ENCODE measurements at places on chromosomes 11 and 22.

DNA sequence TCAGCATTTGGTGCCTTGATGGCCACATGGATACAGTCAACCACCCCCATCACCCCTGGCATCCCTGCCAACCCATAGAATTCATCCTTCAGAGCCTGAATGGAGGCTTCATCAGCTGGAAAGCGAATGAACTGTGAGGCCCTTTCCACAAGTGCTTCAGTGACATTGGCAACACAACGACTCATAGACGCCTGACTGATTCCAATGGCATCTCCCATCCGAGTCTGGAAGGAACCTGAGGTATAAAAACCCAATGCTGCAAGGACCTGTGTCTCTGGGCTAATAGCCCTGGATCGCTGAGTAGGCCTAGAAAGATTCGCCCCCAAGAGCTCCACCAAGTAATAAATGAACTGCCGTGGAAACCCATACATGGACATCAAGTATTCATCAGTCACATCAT lies 1.3 kb downstream of the HARBI1 start:
- DNase-seq, result no peak

- DNase-seq, result no peak
Measured at GRCh38 chr11:115425250-115425649, 79.0 kb downstream of the CADM1 start.

GRCh38 chr11:119125821-119126220 lies 4.4 kb downstream of the HINFP start:
- no peak for DNase-seq

GRCh38 chr22:24303007-24303406 lies 32.4 kb downstream of the SPECC1L start:
- DNase-seq, result no peak

- DNase-seq, result no peak
Measured at GRCh38 chr11:13098616-13099289, 89.6 kb downstream of the RASSF10 start.

DNA sequence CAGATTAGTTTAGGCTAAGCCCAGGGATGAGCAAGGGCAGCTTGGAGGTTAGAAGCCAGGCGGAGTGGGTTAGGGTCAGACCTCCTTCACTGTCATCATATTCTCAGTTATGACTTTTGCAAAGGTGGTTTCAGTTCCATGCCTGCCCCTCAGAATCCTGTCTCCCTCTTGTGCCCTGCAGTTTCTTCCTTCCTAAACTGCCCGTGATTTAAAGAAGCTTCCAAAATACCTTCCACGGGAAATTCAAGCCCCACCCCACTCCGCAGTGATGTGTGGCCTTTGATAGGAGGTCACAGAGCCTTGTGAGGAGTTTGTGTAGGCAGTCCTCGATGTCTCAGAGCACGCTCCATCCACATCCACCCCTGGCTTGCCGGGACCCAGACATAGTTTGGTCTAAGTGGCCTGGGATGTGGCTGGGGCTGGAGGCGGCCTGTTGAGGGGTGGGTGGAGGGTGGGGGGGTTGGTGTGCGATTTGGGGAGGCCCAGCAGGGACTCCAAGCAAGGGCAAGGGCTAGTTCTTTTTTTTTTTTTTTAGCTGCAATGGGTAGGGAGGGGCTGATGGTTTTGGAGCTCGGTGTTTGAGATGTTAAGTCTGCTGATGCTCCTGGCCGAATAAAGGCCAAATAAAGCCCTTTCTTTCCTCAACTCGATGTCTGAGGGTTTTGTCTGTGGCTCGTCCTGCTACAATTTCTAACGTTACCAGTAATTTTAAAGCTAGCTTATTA lies 1.6 kb upstream of the IFITM1 start:
- no peak for DNase-seq

GRCh38 chr22:44363980-44364750 lies 51.4 kb upstream of the SHISAL1 start:
- no peak for DNase-seq

DNA sequence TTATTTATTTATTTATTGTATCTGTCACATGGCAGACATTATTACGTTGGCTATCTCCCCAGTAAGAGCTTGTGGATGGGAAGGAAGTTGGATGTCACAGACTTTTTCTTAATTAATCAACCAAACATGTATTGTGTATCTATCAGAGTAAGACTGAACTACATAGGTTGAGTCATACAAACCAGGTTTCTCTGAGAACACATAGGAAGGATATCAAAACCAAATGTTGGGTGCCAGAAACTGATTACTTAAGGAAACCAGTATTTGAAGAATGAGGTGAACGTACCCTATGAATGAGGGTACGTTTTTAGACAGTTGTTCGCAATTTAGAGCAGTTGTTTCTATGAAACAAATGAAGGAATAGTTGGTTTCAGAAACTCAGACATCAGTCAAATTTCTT lies 136.4 kb downstream of the SLC17A6 start:
- DNase-seq, result no peak

- DNase-seq, result no peak
Measured at GRCh38 chr11:64318766-64319761, 1.1 kb downstream of the PRDX5 start.

- no peak for DNase-seq
Measured at GRCh38 chr11:96150609-96151008, 192.4 kb downstream of the MAML2 start.

GRCh38 chr11:112554586-112554985 lies 293.9 kb upstream of the PLET1 start:
- no peak for DNase-seq

DNA sequence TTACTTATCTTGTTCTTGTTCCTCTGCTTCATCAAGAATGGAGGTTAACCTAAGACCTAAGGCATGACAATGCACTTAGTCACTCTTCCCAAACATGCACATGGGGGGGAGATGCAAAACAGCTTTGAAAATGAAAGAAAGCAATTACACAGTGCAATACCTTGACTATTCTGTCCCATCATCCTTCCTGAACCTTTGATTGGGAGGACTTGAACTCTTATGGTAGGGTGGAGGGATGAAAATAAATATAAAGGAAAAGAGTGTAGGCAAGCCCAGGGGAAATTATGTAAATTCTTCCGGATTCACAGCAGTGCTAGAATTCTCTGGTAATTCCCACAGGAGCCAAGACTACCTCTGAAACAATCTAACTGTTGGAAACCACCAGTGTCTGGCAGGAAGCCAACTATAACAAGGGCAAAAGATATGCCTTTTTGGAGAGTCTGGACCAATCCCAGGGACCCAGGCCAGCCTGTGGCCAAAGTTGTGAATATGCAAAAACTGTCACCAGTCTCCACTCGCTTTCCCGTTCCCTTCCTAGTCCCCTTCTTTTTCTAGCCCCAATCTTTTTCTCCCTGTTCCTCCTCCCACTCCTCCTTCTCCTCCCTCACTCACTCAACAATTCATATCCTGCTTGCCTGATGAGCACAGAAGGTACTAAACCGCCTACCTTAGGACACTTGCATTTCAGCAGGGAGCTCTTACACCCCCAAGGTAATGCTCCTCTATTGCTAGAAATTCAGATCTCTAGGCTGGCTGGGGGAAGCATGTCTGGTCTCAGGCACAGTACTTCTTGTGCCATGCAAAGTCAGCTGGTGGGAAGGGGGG lies 2.5 kb upstream of the RCN1 start:
- DNase-seq, result peak; percentile 12

DNA sequence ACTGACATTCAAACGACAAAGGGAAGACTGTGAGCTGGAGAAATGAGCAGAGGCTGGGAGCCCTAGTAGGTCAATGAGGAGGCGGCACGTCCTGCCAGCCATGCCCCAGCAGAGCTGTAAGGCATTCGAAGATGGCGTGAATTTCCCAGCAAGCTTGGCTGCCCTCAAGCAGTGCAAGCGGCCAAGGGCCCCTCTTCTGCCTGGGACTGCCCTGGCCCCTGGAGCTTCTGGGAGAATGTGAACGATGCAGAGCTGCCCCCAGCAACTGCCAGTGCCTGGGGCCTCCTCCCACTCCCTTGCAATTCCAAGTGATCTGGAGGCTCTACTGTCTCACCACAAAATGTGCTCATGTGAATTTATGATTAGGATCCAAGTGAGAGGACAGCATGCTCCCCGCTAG lies 4.3 kb downstream of the PPM1F start:
- no peak for DNase-seq

DNA sequence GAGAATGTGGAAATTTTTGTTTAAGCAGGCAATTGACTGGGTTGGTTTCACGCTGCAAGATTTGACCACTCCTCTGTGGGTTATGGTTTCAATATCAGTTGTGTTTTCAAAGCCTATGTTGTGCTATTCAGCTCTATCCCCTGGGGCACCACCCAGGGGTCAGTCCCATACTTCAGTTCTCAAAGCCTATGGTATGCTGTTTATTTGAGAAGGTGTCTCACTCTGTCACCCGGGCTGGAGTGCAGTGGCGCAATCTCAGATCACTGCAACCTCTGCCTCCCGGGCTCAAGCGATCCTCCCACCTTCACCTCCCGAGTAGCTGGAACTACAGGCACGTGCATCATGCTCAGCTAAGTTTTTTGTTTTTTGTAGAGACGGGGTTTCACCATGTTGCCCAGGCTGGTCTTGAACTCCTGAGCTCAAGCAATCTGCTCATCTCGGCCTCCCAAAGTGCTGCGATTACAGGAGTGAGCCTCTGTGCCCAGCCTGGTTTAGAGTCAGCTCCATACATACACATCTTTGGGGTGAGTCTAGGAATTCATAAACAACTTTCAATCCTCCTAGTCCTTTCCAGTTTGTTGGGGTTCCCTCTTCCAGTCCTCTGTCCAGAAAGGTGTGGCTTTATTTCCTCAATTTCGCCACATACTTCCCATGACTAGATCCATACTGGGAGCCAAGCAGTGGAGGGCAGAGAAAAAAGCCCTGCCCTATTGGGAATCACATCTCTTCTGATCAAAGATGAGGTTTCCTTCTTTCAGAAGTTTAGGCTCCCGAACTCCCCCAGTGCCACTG lies 35.0 kb upstream of the MAPK1 start:
- no peak for DNase-seq

GRCh38 chr11:18393581-18394274 lies 635 bp upstream of the LDHA start:
- DNase-seq, result peak; percentile 59

GRCh38 chr11:108368134-108368533 lies 99.2 kb downstream of the C11orf65 start:
- no peak for DNase-seq

- DNase-seq, result no peak
Measured at GRCh38 chr11:114174712-114175495, 115.4 kb downstream of the ZBTB16 start.

DNA sequence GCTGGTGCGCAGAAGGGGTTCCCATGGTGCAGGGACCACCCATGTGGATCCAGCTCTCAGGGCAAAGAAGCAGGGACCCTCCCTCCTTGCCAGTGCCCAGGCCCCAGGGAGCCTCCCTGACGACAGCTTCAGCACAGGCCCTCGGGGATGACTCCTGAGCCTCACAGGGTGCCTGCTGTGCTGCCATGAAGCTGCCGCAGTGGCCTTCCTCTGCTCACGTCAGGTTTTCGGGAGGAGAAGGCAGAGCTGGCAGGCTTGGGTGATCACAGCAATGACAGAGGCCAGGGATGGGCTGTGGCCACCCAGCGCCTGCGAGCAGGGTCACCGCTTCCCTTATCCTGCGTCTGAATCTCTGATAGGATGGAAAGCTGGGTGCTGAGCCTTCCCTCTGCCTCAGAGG lies 276.2 kb downstream of the BRD1 start:
- no peak for DNase-seq

- DNase-seq, result no peak
Measured at GRCh38 chr11:72551571-72551970, 117.2 kb upstream of the CLPB start.

- DNase-seq, result peak; percentile 5
Measured at GRCh38 chr11:82864268-82864667, 36.0 kb downstream of the PRCP start.

DNA sequence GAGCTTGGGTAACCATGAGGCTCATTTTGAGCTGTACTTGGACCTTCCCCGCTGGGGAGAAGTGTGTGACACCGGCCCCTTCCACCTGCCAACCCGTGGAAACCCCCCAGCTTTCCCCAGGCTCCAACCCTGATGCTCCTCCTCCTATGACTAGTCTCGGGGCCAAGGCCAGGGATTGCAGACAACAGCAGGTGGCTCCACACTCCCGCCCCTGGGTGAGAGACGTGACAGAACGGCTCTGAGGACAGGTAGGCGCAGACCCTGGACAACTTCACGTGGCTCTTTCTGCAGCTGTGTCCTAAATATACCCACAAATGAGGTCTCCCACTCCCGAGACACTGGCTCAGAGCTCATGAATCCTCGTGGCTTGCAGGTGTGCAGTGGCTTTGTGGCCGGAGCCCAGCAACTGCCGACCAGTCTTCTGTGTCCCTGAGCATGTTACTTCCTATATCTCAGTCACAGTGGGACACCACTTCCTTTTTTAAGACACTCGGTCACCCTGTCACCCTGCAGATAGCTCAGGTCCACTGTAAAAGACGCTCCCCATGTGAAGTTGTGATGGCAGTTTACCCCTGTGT lies 55.2 kb downstream of the NECTIN1 start:
- peak; percentile 37 for DNase-seq

DNA sequence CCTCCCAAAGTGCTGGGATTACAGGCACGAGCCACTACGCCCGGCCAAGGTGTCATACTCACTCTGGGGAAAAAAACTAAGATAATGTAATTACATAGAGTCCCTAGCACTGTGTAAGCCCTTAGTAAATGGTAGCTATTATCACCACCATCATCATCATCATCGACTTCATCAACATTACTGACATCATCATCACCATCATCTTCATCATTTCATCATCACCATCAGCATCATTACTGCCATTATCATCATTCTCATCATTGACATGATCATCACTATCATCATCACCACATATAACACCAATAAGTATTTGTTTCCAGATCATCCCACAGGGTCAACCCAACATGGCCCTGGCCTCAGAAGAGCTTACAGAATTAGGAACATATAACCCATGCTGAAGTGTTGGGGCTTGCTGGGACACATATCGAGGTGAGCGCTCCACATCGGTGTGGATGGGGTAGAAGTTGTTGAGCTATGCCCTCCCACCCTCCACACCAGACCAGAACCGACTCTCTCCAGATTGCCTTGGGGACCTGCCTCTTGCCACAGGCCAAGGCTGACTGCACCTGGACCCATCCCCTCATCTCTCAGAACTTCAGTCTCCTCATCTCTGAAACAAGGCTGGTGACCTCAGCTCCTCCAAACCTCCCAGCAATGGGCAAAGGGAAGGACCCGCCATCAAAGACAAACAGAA lies 14.7 kb upstream of the CD5 start:
- no peak for DNase-seq

DNA sequence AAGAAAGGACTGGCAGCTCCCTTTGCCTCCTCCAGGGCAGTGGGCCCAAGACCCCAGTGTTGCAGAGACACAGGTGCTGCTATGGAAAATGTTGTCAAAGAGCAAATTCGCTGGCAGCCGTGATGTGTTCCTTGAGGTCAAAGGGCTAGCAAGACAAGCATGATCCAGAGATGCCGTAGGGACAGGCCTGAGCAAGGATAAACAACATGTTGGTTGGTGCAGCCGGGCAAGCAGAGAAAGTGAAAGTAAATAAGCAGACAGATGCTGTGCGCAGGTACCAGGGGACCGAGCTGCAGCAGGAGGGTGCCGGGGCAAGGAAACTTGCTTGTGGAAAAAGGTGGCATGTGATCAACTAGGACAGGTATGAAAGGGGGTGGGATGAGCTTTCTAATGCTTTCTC lies 125.5 kb upstream of the NECTIN1 start:
- DNase-seq, result no peak

GRCh38 chr11:119728651-119729580 lies at the start of gene NECTIN1:
Gene NECTIN1 (minus strand): TSS chr11:119729200. CDS start chr11:119728553, 647 bp downstream.
- DNase-seq, result peak; percentile 91

All from activated CD4-positive, alpha-beta T cell treated with anti-CD3 and anti-CD28 coated beads, Interleukin-2, amount 50 U/mL, for 48 hours (primary cell).